ENCODE measurements at places on chromosomes 5 and 9.

GRCh38 chr5:173909199-173909598, 21.1 kb downstream of the CPEB4 start:
- DNase-seq: no peak

GRCh38 chr9:94771096-94771495, 44.6 kb downstream of the AOPEP start:
- DNase-seq: no peak

DNA sequence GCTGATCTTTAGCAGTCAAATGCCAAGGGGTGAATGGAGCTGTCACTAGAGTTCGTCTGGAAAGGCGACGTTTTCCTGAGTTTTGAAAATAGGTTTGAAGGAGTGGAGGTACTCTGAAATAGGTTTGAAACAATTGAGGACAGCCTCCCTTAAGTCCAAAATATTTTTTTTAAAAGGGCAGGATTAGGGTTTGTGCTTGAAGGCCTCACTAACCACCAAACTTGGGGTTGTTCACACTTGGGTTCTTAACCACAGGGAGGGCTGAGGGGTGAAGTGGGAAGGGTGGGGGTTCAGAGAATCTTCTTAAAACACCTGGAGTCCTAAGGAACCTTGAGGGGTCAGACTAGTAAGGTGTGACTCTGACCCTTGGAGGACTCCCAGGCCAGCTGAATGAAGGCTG, 3.5 kb upstream of the PCDH12 start:
- DNase-seq: no peak

DNA sequence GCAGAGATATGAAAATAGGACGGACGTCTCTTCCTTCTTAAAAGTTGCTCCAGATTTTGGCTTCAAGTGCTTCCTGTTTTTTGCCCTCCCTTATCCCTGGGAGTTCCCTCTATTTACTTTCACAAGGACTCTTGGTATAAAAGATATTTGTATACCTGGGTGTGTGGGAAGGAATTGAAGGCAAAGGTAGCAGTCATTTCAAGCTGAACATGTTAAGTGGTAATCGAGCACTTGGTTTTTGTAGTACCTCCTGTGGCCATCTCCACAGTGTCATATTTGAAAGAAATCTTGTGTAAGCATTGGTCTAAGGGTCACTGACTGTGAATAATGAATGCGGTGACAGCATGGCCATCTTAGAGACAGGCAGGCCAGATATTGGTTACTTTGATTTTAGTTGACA, 593.6 kb downstream of the MTRR start:
- DNase-seq: no peak

GRCh38 chr9:123739902-123740301, 190.0 kb downstream of the DENND1A start:
- no peak for DNase-seq

DNA sequence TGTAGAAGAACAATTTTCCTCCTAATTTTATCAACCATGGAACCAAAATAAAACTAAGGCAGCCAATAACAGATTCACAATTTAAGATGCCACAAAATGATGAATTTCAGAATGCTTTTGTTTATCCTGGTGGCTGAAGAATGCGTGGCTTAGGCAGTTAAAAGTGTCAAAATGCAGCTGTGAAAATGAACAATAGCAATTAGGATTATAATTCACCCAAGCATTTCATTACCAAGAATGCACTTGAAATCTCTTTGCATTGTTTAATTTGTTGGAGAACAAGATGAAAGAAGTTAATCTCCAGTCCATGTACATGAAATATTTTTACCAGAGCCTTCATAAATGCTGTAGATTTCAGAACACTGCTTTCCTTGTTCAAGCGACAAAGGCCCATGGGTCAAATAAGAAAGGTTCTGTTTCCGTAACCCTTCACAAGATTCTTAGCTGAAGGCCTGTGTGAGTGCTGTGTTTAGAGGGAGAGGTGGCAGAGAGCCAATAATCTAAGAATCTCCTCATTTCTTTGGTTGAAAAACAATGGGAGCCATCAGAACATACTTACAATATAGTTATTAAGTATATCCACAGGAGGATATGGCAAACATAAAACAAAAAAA, 39.3 kb downstream of the CLINT1 start:
- no peak for DNase-seq

DNA sequence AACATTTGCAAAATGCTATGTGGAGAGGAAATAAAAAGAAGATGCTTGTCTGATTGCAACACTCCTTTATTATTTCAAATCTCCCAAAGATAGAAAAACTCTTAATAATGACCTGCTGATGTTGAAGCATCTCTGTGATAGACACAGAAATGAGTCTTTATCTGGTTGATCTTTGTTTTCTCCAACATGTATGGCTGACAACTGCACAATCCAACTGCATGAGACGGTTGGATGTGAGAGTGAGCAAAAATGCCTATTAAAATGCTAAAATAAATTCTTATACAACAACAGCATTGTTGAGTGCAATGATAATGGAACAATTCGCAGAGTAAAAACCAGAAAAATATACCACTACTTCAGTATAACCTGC, 7.5 kb upstream of the IZUMO3 start:
- no peak for DNase-seq

- DNase-seq: no peak
Observed at GRCh38 chr5:5795074-5795771, 372.7 kb downstream of the ICE1 start.

- DNase-seq: no peak
Observed at GRCh38 chr5:5544094-5544663, 121.7 kb downstream of the ICE1 start.
